CD4-positive, alpha-beta T cell treated with Interleukin-17A for 1 hour (primary cell): ENCODE measurements at places on chromosomes 7 and 10.

DNA sequence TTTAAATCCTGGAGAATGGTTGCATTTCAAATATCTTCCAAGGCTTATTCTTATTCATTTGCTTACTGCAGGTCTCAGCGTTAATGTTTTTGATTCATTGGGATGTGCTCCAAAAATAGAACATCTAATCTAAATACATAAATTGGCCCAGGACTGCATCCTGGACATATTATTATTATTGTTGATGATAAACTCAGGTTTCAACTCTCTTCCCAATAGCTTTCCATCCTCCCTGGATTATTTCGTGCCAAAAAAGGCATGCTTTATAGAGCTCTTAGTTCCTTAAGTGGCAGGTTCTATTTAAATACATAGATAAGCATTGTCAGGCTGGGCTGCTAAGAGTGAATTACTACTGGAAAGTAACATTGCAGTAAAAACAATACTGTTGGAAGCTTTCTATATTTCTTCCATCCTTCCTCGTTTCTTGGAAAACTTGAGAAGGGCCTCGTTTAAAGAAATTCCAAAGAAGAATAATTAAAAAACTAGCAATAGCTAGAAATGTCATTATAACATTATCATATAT is 14.7 kb upstream of the PRKAR2B start:
- DNase-seq = no peak

- no peak for DNase-seq
These were observed 118.1 kb upstream of the ADCY1 start for GRCh38 chr7:45456105-45456504.

DNA sequence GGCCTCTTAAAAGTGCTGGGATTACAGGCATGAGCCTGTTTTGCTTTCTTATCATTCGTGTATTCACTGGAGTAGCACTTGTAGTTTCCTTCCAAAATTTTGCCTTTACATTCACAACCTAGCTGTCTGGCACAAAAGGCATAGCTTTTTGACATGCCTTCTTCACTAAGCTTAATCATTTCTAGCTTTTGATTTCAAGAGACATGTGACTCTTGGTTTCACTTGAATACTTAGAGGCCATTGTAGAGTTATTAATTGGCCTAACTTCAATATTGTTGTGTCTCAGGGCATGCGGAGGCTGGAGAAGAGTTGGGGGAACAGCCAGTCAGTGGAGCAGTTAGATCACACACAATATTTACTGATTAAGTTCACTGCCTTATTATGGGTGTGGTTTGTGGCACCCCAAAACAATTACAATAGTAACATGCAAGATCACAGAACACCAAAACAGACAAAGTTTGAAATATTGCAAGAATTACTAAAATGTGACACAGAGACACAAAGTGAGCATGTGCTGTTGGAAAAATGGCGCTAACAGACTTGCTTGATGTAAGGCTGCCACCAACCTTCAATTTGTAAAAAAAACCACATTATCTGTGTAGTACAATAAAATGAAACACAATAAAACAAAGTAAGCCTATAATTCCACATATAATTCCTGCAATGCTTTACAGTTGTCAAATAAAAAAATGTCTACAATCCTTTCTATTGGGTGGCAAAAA is 43.1 kb downstream of the BRAF start:
- DNase-seq = no peak

- DNase-seq = no peak
These were observed 154.7 kb downstream of the PTPN20 start for GRCh38 chr10:47065903-47066302.

GRCh38 chr10:132102717-132103110 is 37.0 kb downstream of the JAKMIP3 start:
- no peak for DNase-seq

GRCh38 chr7:72017756-72018155 is 394.4 kb downstream of the CALN1 start:
- no peak for DNase-seq

DNA sequence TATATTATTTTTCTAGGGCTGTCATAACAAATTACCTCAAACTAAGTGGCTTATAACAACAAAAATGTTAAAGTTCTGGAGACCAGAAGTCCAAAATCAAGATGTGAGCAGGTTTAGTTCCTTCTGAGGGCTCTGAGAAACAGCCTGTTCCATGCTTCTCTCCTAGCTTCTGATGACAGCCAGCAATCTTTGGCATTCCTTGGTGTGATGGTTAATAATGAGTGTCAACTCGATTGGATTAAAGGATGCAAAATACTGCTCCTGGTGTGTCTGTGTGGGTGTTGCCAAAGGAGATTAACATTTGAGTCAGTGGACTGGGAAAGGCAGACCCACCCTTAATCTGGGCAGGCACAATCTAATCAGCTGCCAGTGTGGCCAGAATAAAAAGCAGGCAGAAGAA is 26.3 kb upstream of the TNKS2 start:
- no peak for DNase-seq

DNA sequence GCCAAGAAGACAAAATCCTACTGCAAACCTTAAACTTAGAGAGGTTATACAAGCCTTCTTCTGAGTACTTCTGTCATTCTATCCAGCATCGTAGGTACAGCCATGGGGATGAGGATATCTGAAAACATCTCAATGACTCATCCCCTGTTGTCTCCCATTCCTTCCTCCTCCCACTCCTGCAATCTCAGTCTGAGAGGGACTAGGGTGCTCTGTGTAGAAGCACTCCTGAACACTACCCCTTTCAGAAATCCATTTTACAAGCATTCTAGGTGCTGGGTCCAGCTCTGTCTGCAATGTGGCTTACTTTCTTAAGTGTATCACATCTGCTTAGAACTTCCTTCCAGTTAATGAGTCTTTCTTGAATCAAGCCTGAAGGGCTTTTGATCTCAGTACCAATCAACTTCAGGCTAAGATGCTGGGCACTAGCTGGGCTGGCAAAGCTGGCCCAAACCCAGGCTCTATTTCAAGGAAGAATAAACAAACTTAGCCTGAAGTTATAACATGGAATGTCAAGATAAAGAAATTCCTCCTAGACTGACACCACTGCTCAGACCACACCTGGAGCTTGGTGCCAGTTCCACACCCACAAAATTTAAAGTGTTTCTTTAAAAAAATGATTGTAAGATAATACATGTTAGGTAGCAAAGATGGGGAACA is 270.3 kb upstream of the AOAH start:
- DNase-seq = no peak

DNA sequence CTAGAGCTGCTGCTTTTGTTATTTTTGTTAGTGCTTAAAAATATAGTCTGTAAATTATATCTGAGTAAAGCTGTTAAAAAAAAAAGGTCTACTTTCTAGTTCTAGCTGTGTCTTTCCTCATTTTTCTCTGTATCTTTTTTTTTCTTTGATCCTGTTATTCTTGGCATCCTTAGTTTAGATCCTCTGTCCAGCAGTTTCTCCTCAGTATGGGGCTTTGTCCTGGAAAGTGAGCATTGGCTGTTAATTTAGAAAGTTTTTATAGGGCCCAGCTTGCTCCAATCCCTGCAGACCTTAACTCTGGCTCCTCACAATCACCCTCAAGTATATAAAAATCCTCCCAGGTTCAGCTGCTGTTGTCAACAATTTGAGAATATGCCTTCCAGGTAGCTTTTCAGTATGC is 23.5 kb downstream of the DDX50 start:
- no peak for DNase-seq

GRCh38 chr7:92982928-92983327 is 134.9 kb downstream of the SAMD9 start:
- DNase-seq = no peak

GRCh38 chr7:8411103-8411502 is 22.3 kb upstream of the NXPH1 start:
- no peak for DNase-seq

DNA sequence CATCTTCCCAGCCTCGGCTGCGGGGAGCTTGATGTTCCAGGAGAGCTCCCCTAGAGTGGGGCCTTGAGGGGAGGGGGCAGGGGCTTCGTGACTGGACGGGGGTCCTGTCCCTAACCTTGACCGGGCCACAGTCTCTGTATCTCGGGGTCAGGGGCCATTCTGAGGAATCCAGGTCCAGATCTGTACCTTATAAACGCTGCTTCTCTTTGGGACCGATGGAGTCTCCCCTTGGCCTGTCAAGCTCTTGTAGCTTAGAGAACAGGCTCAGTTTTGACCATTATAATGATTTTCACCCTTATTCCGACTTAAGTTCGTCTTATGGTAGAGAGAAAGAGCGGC is 831 bp downstream of the ZKSCAN5 start:
- no peak for DNase-seq

GRCh38 chr7:4712281-4713182 is 30.4 kb downstream of the FOXK1 start:
- DNase-seq = no peak

GRCh38 chr7:47574482-47575329 is 7.2 kb downstream of the TNS3 start:
- DNase-seq = peak; percentile 22

GRCh38 chr10:43985941-43986340 is 337.3 kb upstream of the ZNF32 start:
- DNase-seq = no peak

DNA sequence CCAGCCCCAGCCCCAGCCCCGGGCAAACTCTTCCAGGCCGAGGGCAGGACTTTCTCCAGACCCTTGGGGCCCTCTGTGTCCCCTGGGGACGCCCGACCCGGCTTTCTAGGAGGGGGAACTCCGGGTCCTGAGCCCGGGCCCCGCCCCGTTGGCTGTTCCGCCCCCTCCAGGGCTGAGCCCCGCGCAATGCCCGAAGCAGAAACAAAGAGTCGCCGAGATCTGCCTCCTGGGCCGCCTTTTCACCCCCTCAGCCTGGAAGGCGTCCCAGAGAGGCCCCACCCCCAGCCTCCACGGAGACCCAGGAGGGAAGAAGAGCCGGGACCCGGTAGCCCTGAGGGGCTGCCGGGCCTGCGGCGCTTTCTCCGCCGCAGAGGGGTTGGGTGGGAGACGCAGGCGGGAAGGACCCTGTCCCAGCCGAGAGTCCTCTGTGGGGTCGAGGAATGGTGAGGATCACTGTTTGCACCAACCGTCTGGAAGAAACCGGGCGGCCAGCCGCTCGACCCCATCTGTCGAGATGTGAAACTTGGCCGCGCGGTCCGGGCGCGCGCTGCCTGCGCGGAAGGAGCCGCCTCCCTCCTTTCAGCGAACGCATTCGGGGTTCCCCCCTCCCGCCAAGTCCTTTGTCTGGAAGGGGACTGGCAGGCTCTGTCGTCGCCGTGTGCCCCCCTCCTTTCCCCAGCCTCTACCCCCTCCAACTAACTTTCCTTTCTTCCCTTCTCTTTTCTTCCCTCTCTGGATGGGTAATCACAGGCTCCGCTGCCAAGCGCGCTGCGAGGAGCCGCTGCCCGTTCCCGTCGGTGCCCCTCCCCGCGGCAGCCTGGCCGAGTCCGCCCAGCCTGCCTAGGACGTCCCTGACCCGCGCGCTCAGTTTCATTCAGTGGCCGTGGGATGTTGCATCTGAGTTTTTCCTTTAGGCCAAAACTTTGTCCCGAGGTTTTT is 10.2 kb downstream of the EN2 start:
- DNase-seq = no peak

DNA sequence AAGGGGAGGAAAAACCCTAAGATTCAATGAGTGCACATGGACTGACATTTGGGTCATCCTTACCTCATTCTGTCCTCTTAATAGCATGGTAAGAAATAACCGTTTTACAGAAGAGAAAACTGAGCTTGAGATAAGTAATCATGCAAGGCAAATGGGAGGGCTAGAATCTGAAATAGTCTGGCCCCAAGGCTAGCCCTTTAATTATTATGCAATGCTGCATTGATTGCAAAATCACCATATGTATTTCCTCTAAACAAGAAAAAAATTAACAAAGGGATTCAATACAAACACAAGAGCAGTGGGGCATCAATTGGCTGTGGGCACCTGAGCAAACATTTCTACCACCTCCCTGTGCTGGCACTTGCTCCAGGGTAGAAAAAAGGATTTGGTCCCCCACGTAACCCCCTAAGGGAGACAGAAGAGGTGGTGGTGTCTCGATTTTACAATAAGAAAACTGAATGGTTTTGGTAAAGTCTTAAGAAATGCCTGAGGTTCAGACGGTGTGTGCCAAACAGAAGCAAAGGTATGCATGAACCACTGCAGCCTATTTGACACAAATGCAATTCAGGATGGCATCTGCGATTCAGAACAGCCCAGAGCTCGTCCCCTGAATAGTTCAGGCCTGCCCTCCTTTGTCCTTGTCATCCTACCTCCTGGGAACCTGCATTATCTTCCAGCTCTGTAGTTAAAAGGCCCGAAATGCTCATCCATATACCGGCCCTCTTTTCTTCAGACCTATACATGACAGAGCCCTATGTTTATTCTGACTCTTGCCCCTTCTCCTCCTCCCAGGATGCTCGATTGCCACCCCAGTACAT is 23.6 kb downstream of the PIP4K2A start:
- no peak for DNase-seq

- no peak for DNase-seq
These were observed 1.2 kb downstream of the SGCE start for GRCh38 chr7:94654783-94655125.

DNA sequence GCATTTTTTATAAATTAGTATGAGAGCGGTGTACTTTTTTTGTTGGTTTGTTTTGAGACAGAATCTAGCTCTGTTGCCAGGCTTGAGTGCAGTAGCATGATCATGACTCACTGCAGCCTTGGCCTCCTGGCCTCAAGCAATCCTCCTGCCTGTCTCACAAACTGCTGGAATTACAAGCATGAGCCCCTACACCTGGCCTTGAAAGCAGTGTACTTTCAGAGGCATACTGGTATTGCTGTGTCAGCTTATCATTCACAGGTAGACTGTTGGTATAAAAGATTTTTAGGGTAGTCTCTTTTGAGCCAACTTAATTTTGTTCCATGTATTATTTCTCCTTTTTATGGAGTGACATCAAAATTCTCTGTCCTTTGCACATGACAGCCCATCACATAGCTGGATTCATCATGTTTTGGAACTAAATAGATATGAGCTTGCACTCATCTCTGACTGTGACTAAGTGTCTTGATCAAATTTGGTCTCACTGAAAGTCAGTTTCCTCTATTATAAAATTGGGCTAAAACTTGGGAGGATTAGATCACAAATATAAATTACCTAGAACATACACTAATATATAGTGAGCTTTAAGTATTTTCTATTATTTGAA is 12.4 kb downstream of the GNAT3 start:
- no peak for DNase-seq

GRCh38 chr7:101418694-101419093 is 56.0 kb downstream of the COL26A1 start:
- DNase-seq = no peak

DNA sequence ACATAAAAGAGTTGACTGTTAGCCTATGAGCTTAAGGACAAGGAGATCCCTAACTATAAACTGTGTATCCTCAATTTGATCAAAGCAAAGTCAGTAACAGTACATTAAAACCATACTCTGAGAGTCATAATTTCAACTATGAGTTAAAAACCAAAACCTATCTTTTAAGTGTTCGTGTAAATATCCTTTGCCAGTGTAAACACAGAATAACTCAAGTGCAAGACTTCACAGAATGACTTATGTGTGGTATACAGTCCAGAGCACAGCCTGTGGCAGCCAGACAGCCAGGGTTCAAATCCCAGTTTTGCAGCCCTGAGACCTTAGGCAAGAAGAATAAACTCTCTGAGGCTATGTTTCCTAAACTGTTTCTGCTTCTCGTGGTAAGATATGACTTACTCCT is 30.3 kb upstream of the NEBL start:
- no peak for DNase-seq
